CD4-positive, alpha-beta T cell treated with Interleukin-6 at 100 ng/mL for 8 hours (primary cell): ENCODE measurements at places on chromosomes 1 and 21.

- no peak for DNase-seq
Observed at GRCh38 chr1:234965111-234965510, 163.5 kb downstream of the TOMM20 start.

DNA sequence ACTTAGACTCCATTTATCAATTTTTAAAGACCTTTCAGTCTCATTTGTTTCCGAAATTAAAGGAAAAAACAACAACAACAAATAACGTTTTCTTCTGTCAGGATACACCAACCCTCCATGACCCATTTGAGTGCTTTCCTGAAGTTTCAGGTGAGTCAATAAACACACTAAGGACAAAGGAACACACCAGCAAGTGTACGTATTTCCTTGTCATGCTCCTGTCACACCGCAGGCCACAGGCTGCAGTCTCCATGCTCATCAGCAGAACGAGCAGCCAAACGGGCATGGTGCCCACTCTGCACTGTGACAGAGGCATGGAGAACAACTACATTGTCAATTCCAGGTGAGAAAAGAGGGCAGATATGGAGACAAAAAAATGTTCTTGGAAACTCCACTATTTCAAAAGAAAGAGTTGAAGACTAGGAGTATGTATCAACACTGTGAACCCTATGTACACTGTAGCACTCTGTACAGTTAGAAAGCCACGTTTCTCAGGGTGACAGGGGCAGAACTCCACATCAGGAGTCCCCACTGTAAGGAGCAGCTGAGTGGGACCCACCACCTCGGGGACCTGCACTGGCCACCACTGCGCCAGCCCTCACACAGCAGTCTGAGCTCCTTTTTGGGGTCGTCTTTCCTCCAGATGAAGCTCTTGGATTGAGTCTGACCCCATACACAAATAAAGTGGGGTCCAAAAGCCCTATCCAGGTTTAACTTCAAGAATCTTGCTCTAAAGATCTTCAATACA lies 2.6 kb downstream of the PTTG1IP start:
- DNase-seq = peak; percentile 26

GRCh38 chr1:221868593-221869303 lies 126.9 kb upstream of the DUSP10 start:
- no peak for DNase-seq

DNA sequence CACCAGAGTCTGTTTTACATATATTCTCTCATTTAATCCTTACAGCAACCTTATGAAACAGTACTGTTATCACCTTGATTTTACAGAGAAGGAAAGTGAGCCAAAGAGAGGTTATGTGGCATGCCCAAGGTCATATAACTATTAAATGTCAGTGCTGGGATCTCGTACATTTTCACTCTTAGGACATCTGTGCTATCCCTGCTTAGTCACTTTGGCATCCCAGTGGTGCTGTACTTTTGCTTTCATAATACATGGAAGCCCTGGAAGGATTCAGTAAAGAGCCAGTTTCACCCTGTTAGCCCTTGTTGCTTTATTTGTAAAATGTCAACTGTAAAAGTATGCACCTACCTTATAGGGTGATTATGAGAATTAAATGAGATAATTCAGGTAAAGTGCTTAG lies 104.4 kb downstream of the NFIA start:
- no peak for DNase-seq

- DNase-seq = no peak
Observed at GRCh38 chr1:118189564-118189963, 4.5 kb upstream of the SPAG17 start.

GRCh38 chr1:170203693-170204092 lies 57.9 kb downstream of the NTMT2 start:
- DNase-seq = no peak

- DNase-seq = no peak
Observed at GRCh38 chr1:56098946-56099345, 480.4 kb downstream of the PLPP3 start.

DNA sequence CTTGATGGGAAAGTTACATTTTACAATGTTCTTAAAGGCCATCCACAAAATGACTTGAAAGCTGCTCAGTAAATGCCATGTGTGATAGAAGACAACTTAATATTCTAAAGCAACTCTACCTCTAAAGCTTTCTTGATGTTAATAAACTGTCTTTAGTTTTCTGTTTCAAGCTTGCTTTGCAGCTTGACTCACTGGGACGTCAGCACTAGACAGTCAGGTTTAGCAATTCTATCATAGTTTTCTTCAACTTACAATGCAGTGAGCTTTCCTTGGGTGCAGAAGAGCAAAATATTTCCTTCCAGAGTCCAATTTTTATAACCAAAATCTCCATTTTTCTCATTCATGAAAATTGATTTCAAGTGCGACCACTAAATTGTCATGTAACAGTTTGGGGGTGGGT lies 273.1 kb downstream of the NTNG1 start:
- DNase-seq = no peak

- no peak for DNase-seq
Observed at GRCh38 chr1:114828251-114828650, 26.4 kb upstream of the SYCP1 start.

- DNase-seq = no peak
Observed at GRCh38 chr1:20666804-20667203, 5.6 kb upstream of the DDOST start.

GRCh38 chr21:42435833-42436232 lies 32.1 kb downstream of the UBASH3A start:
- no peak for DNase-seq

GRCh38 chr1:44327679-44328491 lies 27.2 kb downstream of the ERI3 start:
- no peak for DNase-seq

DNA sequence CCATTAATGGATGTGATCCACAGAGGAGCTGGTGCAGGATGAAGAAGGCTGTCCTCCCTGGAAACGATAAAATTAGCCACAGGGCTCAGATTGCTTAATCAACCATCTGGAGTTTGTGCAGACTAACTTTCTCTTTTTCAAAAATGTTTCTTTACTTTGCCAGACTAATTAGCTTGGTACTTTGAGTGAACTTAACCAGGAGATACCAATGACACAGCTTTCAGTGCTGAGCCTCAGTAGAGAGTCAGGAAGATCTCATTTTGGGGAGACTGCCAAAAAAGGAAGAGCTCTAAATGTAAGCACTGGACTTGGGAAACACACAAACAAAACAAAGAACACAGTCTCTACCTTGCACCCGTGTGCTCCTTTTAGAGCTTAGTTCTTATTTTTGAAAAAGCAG lies 248.1 kb upstream of the DEPDC1 start:
- no peak for DNase-seq
